ENCODE measurements at places on chromosomes 7 and 10. TPM values are rescaled to one million over a fixed set of nuclear protein-coding genes. Genes with fewer than 3 reads are reported as not detected.

ZNF487 gene
- total RNA-seq, result 16.1 TPM

ARF5 gene
- 349 TPM for total RNA-seq

CYP2C19 gene
- not detected for total RNA-seq

FAM25G gene
- total RNA-seq, result not detected

LRRN3 gene
- total RNA-seq, result not detected

CCDC7 gene
- total RNA-seq, result 0.31 TPM

AKR1C2 gene
- 15.5 TPM for total RNA-seq

THSD7A gene
- total RNA-seq, result not detected

NPFFR1 gene
- total RNA-seq, result 2.9 TPM

POLR2J2 gene
- 2.8 TPM for total RNA-seq

SH2D4B gene
- not detected for total RNA-seq

ASB15 gene
- not detected for total RNA-seq

CYP2E1 gene
- total RNA-seq, result not detected

TMEM120A gene
- 29.3 TPM for total RNA-seq

PTPRZ1 gene
- total RNA-seq, result not detected

- no peak for DNase-seq
Observed at GRCh38 chr10:29569795-29570194, 65.0 kb downstream of the SVIL start.

- no peak for DNase-seq
Observed at GRCh38 chr10:50395851-50396250, 144.5 kb upstream of the ASAH2 start.

DNA sequence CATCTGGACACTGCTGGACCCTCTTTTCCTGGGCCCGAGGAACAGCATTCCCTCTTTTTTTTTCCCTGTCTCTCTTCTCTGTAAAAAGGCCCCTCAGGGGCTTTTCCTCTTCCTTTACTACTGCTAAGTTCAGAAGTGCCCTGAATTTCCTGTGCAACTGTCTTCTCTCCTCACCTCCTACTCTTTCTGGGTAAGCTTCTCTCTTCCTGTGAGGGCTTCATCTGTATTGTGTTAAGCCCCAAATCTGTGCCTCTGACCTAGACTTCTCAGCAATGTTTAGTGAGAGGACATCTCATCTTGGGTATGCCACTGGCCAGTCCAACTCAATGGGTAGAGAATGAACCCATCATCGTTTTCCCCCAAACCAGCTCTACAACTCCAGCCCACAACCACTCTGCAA is 174.2 kb downstream of the PTEN start:
- no peak for DNase-seq

- peak; percentile 59 for DNase-seq
Observed at GRCh38 chr10:127889605-127890195, 3.0 kb downstream of the CLRN3 start.

DNA sequence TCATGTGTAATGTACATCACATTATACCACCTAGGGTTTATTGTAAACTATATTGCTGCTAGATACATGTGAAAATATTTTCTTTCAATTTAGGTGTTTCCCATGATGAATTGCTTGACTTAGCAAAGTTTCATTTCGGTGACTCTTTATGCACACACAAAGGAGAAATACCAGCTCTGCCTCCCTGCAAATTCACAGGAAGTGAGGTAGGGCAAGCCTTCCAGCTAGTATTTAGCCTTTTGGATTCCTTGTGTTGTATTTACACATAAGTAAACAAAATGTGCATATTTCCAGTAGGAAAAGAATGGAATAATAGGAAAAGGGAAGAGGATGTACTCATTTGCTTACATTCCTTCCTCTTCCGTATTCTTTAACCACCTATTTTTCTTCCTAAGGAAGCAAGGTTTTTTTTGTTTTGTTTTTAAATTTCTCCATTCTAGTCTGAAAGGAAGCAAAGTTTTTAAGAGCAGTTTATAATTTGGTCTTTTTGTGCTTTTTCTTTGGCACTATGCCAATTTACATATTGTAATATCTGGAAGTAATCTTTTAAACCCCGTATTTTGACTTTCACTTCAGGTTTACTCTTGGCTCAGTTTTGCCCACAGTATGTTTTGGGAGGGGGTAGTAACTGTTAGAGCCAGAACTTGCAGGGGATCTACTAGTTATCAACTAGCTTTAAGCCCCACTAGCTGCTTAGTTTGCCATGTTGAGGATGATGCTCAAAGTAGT is 10.4 kb downstream of the PMPCB start:
- no peak for DNase-seq

GRCh38 chr7:134429481-134429880 is 29.4 kb downstream of the AKR1B1 start:
- DNase-seq, result no peak

DNA sequence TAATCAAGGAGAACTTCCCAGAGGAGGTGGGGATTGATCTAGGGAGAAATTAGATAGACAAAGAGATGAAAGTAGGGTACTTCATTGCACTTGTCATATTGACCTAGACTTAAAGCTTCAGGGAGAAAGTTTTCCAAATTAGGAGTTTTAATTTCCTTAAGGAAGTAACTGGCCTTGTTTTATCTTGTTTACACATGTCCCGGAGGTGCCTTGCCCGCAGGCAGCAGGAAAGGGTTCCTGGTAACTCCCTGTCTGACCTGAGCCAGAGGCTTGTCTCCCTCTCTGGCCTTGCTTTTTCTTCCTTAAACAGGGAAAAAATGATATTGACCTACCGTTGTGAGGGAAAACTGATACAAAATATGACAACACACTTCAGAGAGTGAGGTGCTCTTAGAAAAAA is 181.6 kb downstream of the EVX1 start:
- peak; percentile 38 for DNase-seq

DNA sequence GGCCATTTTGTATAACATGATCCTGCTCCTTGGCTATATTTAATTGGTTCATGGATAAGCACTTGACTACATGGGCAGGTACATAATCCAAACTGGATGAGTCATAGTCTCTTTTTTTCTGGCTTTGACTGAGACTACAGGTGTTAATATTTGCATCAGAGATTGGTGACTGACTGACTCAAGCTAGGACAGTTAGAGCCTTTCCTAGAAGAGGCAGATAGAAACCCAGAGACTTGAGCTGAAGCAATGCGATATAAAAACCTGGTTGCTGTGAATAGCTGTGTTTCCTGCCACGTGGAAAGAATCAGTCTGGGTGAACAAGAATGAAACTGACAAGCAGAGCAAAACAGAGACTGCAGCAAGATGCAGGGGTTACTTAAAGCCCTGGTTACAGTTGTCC is 81.0 kb downstream of the SAMD9 start:
- DNase-seq, result peak; percentile 12

DNA sequence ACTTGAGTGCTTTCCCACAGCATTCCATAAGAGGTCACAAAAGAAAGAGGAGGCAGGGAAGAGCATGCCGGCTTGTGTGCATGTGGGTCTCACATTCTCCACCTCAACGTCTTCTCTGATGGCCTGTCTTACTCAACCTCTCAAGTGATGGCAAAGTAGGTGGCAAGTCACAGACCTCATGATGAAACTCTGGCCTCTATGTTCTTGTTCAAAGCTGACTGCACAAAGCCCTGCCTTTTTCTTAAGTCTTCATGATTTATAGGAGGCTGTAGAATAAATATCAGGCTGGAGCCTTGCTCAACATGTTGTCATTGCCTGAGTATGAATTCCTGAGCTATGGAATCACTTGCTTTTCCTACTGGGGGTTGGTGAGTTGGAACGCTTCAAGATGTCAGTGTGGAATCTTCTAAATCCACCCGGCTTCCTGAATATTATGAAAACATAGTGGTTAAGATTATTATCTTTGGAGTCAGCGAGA is 213.6 kb upstream of the INHBA start:
- no peak for DNase-seq

DNA sequence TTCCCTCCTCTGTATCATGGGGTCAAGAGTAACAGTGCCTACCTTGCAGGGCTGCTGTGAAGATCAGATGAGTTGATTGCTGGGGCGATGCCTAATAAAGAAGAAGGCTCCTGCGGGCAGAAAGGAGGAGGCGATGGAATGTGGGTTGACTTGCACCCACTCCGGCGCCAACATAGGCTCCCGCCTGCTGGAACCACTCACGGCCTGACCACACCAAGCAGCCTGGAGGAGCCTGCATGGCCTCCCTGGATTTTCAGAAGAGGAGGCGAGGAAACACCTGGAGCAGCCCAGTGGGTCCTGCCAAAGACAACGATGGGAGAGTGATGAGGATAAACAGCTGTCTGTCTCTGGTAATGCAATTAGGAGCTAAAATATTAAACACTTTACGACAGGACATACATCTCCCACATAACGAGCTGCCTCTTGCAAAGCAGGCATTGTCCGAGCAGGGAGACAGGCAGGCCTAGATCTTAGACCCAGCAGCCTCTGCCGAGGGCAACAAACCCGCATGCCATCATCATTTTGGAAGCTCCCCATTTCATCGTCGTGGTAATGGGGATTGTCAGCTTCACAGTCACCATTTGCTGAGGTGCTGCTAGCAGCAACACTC is 302.9 kb upstream of the ZMIZ1 start:
- DNase-seq, result no peak

GRCh38 chr7:75795831-75796285 is 17.7 kb downstream of the CCL24 start:
- no peak for DNase-seq

DNA sequence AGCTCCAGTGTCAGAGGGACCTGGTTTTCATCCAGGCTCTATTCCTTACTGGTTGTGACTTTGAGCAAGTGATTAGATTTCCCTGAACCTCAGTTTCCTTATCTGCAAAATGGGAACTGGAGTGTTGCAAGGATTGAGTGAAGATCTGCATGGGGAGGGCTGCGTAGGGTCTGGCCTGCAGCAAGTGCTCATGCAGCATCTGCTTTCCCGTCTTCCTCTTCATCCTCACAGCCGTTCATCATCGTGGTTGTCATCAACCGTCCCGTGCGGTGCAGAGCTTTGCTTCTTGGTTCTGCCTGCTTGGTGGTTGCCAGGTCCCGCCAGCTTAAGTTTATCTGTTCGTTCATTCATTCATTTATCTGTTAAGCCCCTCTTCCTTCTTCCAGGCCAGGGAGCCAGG is 135.0 kb downstream of the GRK5 start:
- DNase-seq, result no peak

DNA sequence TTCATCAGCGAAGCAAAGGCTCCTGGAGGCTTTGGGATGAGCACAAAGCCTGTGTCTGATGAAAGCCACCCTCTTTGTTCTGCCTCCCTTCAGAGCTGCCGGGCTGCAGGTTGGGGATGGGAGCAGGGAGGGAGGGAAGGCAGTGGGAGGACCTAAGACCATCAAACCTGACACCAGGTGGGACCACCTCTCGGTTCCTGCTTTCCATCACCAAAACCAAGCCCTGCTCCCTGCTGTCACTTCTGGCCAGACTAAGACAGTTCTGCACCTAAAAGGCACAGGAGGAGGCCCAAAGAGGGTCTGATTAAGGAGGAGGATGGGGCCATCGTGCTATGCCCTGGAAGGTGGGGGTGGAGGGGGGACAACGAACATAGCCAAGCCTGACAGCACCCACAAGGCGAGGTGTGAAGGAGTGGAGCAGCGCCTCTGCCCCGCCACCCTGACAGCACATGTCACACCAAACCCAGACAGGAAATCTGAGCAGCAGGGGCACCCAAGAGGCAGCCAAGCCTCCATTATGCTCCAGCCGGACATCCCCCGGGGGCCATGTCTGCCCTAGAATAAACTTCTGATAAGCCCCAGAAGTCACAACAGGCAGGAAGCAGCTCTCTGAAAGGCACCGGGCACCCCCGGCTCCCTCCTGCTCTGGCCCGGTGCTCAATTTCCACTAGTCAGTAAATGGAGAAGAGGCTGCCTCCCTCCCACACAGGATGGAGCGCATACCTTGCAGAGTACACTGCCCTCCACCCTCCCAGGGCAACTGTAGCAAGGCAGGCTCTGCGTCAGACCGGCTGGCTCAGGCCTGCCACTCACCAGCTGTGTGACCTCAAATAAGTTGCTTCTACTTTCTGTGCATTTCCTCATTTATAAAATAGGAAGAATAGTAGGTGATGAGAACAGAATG is 48.9 kb downstream of the DLG5 start:
- DNase-seq, result no peak

DNA sequence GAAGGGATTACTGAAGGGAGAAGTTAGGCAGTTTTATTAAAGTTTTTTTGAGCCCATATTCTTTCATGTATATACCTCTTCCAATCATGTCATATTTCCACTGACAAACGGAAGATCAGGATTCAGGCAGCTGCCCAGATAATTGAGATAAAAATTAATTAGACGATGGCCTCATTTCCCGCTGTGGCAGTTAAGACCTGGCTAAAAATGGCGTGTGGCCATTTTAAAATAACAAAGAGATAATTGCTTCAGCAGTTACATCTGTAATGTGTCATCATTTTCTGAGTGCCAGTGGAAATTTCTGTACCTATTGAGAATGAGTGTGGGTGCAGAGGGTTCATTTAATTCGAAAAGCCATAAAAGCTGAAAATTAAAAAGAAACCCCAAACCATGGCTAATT is 215.1 kb downstream of the STK31 start:
- no peak for DNase-seq

DNA sequence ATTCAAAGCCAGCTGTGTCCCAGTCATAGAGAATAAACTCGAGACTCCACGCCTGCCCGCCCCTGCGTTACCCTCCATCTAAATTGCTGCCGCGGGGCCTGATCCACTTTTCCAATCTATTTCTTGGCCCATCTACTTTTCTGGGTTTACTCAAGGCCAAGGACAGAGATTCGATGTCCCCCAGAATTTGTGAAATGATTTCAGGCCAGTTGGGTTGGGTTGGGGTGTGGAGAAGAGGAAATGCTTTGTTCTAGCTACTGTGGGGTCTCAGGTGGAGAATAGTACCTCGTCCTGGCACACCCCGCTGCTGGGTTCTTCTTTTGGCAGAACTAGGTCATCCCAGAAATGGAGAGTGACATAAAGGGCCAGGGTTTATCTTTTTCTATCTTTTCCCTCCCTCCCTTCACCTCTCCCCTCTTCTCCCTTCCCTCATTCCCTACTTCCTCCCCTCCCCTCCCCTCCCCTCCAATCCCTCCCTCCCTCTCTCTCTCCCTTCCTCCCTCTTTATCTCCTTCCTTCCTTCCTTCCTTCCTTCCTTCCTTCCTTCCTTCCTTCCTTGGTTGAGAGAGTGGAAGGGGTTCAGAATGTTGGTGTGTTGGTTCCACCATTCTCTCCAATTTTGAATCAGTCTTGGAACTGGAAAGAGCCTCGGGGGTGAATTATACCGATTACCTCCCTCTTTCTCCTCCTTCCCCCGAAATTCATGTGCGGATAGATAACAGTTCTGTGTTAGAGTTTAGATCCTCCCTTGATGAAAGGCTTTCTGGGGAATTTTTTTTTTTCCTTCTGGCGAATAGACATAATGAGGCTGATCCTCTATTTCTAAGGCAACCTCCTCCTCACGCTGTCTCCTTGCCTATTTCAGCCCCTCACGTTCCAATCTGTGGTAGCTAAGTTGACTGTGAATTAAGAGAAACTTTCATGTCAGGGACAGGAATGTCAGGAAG is 1.2 kb upstream of the TMEM229A start:
- DNase-seq, result no peak

- no peak for DNase-seq
Observed at GRCh38 chr7:38938001-38938485, 29.1 kb upstream of the VPS41 start.

- DNase-seq, result no peak
Observed at GRCh38 chr7:95684505-95684904, 87.8 kb upstream of the DYNC1I1 start.

DNA sequence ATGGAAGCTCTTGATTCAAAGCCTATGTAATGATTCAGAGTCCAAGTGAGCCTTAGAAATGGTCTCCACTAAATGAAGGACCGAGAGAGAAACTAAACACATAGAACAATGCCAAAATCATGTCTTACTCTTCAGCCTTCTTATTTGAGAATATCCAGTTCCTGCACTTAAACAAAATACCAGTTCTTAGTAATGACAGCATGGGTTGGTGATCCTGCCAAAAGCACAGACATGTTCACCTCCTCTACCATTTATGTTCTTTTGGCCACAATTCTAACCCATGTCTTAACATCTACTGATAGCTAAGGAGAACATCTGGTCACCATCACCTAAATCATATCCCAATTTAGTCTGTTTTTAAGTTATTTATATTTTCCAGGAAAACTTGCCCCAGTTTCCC is 239.6 kb upstream of the PTN start:
- no peak for DNase-seq

All from HT-29 (cell line).